ENCODE measurements at places on chromosomes 5 and 9.

DNA sequence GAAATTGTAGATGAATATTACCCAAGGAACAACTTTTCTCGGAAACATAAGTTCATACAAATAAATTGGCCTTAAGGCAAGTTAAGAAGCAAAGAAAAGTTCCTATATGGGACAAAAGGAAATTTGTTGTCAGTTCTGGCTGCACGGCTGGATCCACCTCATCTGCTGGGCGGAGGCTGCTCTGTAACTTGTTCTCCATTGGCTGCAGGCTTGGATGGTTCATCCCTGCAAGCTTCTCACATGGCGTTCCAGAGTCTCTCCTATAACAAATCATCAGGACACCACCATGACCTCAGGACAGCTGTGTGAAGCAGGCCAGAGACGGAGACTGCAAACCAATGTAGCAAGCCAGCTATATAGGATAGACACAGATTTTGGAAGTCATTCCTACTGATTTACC is 81.4 kb upstream of the DAB2 start:
- DNase-seq, result no peak

DNA sequence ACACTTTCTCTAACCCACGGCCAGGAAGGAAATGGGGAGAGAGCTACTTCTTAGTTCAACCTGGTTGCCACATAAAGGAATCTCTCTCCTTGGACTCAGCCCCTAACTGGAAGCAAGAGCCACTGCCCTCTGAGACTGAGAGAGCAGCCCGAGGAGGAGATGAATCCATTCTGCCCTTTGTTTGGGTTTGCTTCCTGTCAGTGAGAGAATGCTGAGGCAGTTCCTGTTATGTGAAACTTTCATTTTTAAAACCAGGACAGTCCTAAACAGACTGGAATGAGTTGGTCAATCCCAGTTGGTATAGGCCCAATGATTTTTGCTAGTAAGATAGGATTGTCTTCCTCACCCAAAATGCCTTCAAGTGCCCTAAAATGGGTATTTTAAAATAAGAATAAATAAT is 205.1 kb downstream of the NTRK2 start:
- DNase-seq, result no peak

- peak; percentile 21 for DNase-seq
Observed at GRCh38 chr9:17613758-17614157, 34.9 kb downstream of the SH3GL2 start.

DNA sequence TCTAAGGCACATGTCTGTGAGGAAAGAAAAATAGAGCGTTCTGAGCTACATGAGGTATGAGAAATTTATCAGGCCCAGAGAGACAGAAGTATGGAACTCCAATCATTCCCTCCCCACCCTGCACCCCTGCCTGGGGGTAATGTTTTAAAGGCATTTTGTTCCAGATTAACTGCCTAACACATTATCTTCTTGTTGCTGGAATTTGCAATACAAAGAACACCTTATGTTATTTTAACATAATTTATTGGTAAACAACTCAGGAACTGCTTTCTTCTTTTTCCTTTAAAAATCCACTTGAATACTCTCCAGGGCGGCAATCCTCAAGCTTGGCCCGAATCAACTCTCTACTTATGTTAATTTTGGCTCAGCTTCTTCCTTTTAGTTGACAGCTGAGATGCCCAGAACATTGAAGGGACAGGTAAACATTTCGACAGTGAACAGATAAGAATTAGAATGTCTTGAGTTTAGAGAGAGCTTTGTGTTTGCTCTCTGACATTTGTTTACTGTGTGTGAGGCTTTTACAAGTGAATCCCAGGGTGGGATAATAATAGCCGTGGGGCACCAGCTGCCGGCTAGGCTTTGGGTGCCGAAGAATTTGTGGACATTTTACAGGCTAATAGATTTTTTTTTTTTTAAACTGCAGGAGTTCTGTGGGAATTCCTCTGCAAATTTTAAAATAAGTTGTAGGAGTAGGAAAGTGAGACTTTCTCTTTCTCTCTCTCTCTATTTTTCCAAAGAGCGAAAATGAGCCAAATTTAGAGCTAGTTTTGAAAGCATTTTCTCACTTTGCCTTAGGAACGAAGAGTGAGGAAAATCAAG is 96.4 kb upstream of the TAF11L2 start:
- DNase-seq, result no peak

GRCh38 chr5:79938468-79938867 is 52.6 kb downstream of the MTX3 start:
- no peak for DNase-seq

Measured in T1000 (cell line).